ENCODE measurements at places on chromosomes 1 and 21. TPM values are rescaled to one million over a fixed set of nuclear protein-coding genes. Genes with fewer than 3 reads are reported as not detected.

FAM167B gene
- total RNA-seq = 0.41 TPM

ICOSLG gene
- total RNA-seq = 0.41 TPM

ZNF691 gene
- total RNA-seq = 9.4 TPM

NID1 gene
- 11.0 TPM for total RNA-seq

RXRG gene
- total RNA-seq = 42.0 TPM

STUM gene
- 26.1 TPM for total RNA-seq

SSU72 gene
- 34.2 TPM for total RNA-seq

TENT5C gene
- total RNA-seq = 4.9 TPM

LCK gene
- total RNA-seq = not detected

NT5C1A gene
- total RNA-seq = 2.4 TPM

ESPN gene
- not detected for total RNA-seq

OR14K1 gene
- not detected for total RNA-seq

KRTAP23-1 gene
- total RNA-seq = not detected

SERPINC1 gene
- not detected for total RNA-seq

MMEL1 gene
- total RNA-seq = 7.3 TPM

MIXL1 gene
- not detected for total RNA-seq

GPR37L1 gene
- total RNA-seq = 0.82 TPM

KRTAP13-2 gene
- total RNA-seq = not detected

SPATA45 gene
- total RNA-seq = 2.0 TPM

ESRRG gene
- 8.6 TPM for total RNA-seq

CR1L gene
- total RNA-seq = not detected

CLIC6 gene
- under 0.01 TPM for total RNA-seq

ERMAP gene
- total RNA-seq = 3.3 TPM

FLG2 gene
- total RNA-seq = not detected

DCDC2B gene
- not detected for total RNA-seq

FNDC7 gene
- total RNA-seq = under 0.01 TPM

SLC25A34 gene
- total RNA-seq = not detected

U2AF1 gene
- 21.2 TPM for total RNA-seq

PGLYRP3 gene
- not detected for total RNA-seq

OR10K2 gene
- not detected for total RNA-seq

KLHL12 gene
- total RNA-seq = 43.6 TPM

BACE2 gene
- 10.2 TPM for total RNA-seq

FCRLB gene
- 1.2 TPM for total RNA-seq

FAM151A gene
- total RNA-seq = not detected

GPATCH2 gene
- total RNA-seq = 29.3 TPM

FAM72B gene
- 0.82 TPM for total RNA-seq

CLSTN1 gene
- 143 TPM for total RNA-seq

TINAGL1 gene
- 1.2 TPM for total RNA-seq

SLC25A33 gene
- total RNA-seq = 12.2 TPM

NPR1 gene
- total RNA-seq = 0.41 TPM

TMOD4 gene
- total RNA-seq = not detected

UMODL1 gene
- total RNA-seq = not detected

ERICH3 gene
- 16.7 TPM for total RNA-seq

MYBPH gene
- total RNA-seq = not detected

TNFRSF9 gene
- total RNA-seq = not detected

GRIK3 gene
- total RNA-seq = 30.2 TPM

SDC3 gene
- 57.1 TPM for total RNA-seq

KRTAP20-3 gene
- total RNA-seq = not detected

Measured in frontal cortex (tissue), 4 donors.